NCI-H1436 treated with DMSO at 0.1 percent for 48 hours (cell line): ENCODE measurements at places on chromosomes 16 and 17.

DNA sequence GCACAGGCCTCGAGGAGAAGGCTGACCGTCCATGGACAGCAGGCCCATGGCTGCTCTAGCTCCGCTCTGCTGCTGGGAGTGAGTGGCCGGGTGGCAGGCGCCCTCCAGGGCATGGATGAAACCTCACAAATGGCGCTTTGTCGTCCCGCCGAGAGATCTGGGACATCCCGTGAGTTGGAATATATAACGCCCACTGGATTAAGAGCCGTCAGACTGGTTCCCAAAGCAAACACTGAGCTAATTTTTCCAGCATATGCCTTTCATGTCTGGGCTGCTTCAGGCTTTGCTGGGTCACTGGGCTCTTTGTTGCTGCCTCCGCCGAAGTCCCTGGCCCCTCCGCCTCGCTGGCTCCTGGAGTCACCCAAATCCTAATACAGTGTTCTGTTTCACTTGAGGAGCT, 266.3 kb downstream of the FOXL1 start:
- no peak for DNase-seq

DNA sequence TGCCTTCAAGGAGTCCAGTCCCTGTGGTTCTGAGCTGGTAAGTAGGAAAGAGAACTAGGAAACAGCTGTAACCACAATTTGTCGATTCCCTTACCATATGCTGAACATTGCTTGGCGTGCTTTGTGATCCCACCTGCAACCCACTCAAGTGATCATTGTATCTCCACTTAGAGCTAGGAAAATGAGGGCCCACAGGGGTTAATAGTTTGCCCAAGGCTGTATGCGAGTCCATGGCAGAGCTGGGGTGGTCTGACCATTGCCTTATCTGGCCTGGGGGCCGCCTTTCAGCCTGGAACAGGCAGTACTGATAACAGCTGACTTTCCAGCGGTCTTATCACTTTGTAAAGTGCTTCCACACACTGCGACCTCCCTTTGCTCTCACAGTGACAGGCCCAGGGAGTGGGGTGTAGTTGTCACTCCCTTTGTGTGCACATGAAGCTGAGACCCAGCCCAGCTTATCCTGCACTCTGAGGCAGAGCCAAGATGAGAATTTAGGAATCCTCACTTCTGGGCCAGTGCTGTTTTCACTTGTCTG, 9.8 kb downstream of the MYL4 start:
- no peak for DNase-seq

GRCh38 chr17:81025741-81026129, 9.2 kb upstream of the BAIAP2 start:
- DNase-seq = no peak

- DNase-seq = no peak
Observed at GRCh38 chr17:46777943-46778915, 40.3 kb downstream of the WNT3 start.
